Stimulated activated naive CD4-positive, alpha-beta T cell treated with Interleukin-2 at 50 U/mL for 16 hours (primary cell): ENCODE measurements at places on chromosomes 1 and 21.
A peak's percentile ranks its signal among the peaks of the same experiment; 100 is the strongest.

DNA sequence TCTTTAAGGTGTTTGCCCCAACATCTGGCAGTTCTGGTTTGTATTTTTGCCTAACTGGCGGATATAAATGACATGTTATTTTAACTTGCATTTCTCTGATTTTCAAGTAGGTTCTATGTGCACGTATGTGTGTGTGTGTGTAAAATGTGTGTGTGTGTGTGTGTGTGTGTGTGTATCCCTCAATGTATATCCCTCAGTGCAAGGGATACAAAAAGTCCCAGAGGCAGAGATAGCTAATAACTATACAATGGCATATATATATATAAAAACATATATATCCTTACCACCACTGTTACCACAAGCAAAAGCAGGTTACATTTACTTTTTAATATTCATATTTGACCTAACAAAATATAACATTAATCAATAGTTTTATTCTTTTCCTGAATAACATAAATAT, 95.0 kb upstream of the NR5A2 start:
- DNase-seq: no peak

GRCh38 chr1:184152434-184152898, 100.9 kb downstream of the TSEN15 start:
- DNase-seq: no peak

DNA sequence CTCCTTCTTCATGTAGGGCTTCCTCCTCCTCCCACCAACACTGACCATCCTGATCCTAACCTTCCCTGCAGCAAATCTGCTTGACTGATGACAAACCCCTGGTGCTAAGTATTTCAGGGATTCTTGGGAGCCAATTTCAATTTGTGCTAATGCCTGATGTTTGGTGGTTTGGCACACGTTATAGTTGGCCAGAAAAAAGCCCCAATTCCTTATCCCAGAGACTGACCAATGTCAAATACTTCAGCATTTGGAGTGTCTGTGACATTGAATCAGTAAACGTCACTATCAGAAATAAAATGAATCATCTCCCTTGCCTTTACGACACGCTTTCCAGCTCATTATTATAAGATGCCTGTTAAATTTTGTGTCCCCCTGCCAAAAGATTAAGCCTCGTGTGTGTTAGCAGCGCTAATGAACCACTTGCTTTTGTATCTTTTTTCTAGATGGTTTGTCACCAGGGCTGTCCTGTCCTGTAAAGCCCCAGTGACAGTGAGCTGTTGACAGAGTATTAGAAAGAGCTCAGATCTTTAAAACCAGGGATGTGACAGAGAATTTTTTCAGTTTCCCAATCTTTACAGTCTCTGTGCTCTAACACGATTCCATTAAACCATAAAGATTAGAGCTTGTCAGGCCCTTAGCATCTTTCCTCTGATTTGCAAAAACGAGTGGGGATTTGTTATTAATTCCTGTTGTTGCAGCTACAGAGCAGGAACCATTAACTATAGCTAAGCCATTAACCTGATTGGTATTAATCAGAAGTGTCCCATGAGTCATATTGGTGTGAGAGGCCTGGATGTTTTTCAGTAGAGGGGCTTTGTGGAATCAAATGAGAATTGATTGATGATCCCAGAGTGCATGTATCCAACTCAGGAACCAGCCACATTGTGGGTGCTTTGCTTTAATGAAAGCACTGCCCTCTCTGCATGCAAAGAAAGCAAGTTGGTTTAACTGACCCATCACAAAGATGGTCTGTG, 665.1 kb upstream of the PLXNA2 start:
- no peak for DNase-seq

- DNase-seq: no peak
Measured at GRCh38 chr1:201294876-201295275, 11.6 kb downstream of the PKP1 start.

DNA sequence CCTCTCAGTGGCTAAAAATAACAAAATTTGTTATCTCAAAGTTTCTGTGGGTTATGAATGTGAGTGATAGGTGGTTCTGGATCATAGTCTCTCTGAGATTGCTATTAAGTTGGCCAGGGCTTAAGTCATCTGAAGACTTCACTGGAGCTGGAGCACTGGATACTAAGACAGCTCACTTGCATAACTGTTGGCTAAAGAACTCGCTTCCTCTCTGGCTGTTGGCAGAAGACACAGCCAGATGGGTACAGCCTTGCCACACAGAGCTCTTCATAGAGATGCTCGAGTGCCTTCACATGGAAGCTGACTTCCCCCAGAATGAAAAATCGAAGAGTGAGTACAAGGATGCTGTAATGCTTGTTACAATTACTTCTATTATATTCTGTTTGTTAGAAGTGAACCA, 333.8 kb downstream of the ZP4 start:
- DNase-seq: no peak

DNA sequence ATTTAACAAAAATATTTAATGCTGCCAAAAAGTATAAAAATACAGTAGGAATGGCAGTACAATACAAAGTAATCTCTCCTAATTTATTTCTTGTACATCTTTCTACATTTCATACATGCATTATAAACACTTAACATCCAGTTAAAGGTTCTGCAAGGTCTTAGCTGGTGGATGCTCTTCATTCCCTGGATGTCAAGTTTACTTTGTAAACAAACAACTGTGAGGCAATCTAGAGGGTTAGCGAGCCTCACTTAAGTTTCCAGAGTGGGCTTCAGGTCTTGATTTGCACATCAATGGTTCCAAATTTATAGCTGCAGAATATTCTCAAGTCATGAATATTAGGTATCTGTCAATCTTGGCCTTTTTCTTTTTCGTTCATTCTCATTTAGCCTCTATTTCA, 21.3 kb downstream of the RALGPS2 start:
- DNase-seq: no peak

DNA sequence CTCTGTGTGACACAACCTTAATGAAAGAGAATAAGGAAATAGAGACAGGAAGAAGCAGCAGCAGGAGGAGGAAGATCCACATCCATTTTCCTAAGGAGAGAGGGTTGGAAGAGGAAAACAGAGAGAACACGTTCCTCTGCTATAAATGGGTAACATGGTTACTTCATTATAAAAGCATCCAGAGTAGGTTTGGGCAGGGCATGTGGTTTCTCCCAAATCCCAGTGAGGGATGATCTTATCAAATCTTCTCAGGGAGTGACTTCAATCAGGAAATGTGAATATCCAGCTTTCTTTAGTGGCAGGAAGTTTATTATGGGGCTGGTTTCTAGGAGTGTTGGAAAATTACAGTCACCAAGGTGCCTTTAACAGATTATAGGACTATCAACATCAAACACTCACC, 11.1 kb downstream of the CYP2J2 start:
- DNase-seq: no peak

GRCh38 chr1:205812271-205812877, 624 bp downstream of the SLC41A1 start:
- DNase-seq: peak; percentile 32

DNA sequence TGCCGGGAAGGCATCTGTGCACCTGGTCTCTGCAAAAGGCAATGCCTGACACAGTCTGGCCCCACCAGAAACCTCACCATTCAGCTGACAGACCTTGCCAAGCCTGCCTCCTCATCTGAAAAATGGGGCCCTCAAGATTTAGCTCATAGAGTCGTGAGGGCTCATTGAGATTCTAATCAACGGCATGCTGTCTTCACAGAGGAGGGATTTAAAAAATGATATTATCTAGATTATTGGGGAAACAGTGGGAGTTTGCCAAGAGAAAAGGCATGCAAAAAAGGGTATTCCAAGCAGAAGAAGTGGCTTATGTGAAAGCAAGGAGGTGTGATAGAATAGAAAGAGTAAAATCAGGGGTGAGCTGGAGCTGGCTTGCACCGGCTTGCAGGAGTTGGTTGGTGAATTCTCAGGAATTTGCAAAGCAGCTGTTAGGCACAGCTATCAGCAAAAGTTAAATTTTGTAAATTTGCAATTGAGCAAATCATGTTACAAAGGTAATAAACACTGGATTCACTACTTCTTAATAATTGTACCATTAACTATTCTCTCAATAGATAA, 91.7 kb upstream of the WNT4 start:
- no peak for DNase-seq

- no peak for DNase-seq
Measured at GRCh38 chr1:113226148-113226547, 153.2 kb downstream of the LRIG2 start.

- no peak for DNase-seq
Measured at GRCh38 chr1:227312361-227313025, 5.8 kb downstream of the CDC42BPA start.
